HT1080 (cell line): ENCODE measurements at places on chromosomes 16 and 17.

DNA sequence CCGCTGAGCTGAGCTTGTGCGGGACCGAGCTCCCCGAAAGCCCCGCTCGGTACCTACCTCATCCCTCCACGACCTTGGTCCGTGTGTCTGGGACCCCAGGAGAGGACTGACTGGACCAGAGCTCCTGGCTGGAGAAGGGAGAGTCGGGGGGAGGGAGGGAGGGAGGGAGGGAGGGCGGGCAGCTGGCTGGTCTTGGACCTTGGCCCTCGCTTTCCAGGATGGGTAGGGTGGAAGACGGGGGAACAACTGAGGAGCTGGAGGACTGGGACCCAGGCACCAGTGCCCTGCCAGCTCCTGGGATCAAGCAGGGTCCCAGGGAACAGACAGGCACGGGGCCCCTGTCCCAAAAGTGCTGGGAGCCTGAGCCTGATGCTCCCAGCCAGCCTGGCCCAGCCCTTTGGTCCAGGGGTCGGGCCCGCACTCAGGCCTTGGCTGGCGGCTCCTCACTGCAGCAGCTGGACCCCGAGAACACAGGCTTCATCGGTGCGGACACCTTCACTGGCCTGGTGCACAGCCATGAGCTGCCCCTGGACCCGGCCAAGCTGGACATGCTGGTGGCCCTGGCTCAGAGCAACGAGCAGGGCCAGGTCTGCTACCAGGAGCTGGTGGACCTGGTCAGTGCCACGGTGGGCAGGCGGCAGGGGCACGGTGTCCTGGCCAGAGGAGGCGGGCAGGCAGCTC is 553 bp downstream of the RHBDL1 start:
- DNase-seq = no peak

DNA sequence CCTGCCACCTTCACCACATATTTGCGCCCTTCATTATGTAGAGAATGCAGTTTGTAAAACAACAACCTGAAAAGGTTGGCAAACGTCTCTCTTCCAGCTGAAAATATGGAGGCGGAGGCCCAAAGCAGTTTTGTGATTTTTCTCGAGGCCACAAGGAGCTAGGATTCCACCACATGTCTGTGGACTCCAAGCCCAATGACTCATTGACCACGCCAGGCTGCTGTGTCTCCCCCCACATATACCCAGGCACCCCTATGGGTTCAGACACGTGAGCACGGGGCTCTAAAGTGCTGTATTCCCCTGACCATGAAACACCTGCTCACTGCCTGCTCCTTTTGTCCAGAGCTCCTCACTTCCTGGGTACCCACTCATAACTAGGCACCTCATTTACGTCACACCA is 121.4 kb upstream of the CDH5 start:
- DNase-seq = peak; percentile 14

DNA sequence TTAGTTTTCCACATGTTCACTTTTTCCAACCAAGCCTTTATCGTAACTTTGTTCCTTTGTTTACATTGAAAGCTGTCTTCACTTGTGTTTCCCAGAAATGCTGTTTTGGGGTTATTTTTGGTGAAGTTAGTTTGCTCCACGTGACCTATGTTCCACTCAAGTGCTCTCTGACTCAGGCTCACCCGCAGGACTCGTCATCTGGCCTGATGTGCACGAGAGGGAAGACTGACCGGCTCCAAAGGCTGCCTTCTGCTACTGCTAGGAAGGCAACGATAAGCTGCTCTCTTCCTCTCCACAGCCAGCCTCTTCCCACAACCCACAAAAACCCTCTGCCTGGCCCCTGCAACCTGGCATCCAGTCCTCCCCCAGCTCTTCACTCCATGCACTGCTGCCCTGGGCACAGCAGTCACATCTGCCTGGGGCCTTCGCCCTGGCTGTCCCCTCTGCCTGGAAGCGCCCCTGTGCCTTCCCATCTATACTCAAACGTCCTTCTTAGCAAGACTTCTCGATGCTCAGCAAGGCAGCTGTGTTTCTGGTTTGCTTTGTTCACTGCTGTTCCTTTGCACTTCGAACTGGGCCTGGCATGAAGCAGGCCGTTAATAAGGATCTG is 28.0 kb downstream of the ZCCHC14 start:
- peak; percentile 86 for DNase-seq

- DNase-seq = peak; percentile 49
These were observed 370.1 kb downstream of the ZFHX3 start for GRCh38 chr16:72677662-72678447.

- DNase-seq = peak; percentile 10
These were observed 2.8 kb downstream of the TOB1 start for GRCh38 chr17:50863221-50863843.

DNA sequence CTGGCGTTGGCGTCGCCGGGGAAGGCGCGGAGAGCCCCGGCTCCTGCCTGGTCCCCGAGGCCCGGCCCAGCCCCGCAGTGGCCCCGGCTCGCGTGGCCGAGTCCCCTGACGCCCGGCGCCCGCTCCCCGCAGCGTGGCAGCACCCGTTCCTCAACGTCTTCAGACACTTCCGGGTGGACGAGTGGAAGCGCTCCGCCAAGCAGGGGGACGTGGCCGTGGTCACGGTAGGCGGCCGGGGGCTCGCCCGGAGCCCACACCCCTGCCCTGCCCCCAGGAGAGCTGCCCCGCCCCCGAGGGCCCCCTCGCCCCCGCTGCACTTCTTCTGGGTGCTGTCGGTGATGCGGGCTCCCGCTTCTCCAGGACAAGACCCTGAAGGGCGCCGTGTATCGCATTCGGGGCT is 466 bp downstream of the WDR90 start:
- no peak for DNase-seq

DNA sequence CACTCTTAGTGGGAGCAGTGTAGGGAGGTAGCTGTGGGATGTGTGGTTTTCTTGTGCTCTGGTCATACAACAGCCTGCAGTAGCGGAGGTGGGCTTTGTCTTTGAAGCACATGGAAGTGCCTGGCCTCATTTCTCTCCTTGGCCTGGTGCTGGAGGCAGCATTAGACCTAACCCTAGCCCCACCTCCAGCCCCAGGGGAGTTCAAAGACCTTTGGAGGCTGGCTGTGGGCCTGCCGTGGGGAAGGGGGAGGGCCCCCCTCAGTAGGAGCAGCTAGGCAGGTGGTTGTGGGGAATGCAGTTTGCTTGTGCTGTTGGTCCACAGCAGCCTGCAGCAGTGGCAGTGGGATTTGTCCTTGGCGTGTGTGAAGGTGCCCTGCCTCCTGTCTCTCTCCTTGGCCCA is 91.7 kb downstream of the BCAS3 start:
- no peak for DNase-seq

DNA sequence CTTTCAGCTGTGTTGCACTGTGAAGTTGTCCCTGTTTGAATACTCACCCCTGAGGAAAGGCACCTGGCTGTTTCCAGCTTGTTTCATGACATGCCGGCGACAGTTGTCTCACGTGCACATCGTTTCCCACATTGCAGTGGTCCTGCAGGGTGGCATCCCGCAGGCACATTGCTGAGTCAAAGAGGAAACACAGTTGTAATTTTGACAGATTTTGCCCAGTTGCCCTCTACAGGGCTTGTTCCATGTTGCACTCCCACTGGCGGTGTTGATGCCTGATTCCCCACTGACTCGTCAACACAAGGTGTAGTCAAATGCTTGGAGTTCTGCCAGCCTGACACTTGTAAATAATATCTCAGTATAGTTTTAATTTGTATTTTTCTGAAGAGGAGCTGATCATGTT is 23.8 kb downstream of the EPN2 start:
- peak; percentile 21 for DNase-seq

- no peak for DNase-seq
These were observed 71.0 kb upstream of the DOC2B start for GRCh38 chr17:252456-252855.

DNA sequence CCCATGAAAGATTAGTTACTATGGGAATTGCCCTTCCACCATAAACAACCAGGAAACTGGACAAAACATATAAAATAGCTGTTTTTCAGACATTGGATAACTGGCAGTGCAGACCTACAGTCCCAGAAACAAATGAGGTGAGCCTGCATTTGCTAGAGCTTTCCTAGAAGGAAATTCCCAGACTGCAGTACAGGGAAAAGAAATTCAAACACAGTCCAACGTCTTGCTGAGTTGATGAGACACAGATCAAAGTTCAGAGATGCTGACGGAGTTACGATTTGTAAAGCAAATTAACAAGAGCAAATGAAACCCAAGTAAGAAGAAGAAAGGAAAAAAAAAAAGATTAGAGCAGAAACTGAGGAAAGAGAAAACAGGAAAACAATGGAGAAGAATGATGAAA is 41.3 kb upstream of the MNT start:
- no peak for DNase-seq

GRCh38 chr17:73887739-73888138 is 243.5 kb upstream of the SDK2 start:
- DNase-seq = no peak

DNA sequence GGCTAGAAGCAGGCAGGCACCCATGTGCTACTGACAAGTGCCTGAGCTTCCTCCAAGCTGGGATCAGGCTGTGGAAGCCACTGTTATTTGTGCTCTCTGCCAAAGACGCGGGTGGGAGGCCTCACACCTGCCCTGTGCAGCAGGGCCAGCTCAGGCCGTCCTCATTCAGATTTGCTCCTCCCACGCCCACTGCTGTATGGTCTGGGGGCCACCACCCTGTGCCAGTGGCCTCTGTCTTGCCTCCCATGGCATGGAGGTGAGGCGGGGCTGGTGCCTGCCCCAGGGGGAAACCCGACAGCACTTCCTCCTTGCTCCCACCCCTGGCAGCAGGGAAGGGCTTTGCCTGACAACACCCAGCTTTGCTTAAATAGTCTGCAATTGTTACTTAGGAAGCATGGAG is 356.5 kb upstream of the CDH8 start:
- no peak for DNase-seq

GRCh38 chr16:29699324-29700219 is 20.6 kb downstream of the QPRT start:
- no peak for DNase-seq

GRCh38 chr17:15892731-15893657 is 51.9 kb upstream of the ADORA2B start:
- DNase-seq = no peak

DNA sequence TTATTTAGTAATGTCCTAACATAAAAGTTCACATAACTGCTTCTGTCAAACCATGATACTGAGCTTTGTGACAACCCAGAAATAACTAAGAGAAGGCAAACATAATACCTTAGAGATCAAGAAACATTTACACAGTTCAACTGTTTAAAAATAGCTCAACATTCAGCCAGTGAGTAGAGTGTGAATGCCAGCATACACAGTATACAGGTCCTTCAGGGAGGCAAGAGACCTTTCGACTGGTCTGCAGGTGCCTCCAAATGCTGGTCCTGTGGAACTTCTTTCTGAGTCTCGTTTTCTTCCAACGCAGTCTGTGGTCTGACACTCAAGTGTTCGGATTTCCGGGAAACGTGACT is 10.3 kb downstream of the MRPS23 start:
- DNase-seq = no peak

- no peak for DNase-seq
These were observed 16.4 kb downstream of the KCNG4 start for GRCh38 chr16:84223456-84223855.

GRCh38 chr16:28014851-28015250 is 48.7 kb downstream of the GSG1L start:
- DNase-seq = no peak

DNA sequence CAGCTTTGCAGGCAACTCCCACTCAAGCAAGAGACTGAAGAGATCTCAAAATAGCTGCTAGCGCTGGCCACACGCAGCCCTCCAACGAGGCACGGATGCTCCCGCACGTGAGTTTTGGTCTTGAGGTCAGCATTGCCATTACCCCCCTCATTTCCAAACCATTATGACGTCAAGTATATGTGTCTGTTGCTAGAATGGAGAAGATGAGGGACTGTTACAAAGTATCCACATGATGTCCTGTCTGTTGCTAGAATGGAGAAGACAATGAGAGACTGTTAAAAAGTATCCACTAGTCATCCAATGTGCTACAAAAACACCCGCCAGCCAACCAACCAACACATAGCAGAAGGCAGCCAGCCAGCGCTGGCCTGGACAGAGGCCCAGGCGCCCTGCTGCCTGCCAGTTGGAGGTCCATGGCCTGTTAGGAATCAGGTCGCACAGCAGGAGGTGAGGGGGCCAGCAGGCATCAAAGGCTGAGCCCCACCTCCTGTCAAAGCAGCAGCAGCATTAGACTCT is 24.8 kb downstream of the KLHDC4 start:
- DNase-seq = no peak

DNA sequence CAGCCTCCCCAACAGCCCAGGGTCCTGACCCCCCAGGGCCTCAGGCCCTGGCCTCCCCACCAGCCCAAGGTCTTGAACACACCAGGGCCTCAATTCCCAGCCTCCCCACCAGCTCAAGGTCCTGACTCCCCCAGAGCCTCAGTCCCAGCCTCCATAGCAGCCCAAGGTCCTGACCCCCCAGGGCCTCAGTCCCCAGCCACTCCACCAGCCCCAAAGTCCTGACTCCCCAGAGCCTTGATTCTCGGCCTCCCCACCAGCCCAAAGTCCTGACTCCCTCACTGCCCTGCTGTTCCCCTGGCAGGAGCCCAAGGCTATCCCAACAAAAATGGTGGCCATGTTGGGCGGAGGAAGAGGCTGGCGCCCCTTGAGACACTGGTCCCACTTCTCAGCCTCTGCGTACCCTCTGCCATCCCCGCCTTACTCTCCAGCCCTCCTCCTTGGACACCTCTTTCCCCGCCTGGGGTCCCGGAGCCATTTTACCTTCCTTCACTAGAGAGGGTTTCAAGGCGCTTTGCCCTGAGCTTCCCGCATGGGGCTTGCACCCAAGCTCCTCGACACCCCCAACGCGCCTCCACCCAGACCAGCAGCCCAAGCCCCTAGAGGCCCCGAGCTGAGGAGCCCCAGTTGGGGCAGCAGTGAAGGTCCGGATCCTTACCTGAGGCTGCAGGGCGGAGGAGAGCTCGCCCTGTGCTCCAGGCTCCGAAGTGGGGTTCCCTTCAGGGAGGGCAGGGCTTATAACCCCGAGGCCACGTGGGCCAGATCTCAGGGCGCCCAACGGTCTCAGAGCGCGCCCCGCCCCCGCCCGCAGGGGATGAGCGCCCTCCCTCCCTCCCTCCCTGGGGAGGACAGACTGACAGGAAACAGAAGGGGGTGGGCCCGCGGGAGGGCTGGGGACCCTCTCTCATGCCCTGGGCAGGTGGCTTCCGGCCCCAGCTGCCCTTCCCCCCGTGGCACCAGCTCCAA is 3.5 kb upstream of the TSPOAP1 start:
- DNase-seq = no peak

DNA sequence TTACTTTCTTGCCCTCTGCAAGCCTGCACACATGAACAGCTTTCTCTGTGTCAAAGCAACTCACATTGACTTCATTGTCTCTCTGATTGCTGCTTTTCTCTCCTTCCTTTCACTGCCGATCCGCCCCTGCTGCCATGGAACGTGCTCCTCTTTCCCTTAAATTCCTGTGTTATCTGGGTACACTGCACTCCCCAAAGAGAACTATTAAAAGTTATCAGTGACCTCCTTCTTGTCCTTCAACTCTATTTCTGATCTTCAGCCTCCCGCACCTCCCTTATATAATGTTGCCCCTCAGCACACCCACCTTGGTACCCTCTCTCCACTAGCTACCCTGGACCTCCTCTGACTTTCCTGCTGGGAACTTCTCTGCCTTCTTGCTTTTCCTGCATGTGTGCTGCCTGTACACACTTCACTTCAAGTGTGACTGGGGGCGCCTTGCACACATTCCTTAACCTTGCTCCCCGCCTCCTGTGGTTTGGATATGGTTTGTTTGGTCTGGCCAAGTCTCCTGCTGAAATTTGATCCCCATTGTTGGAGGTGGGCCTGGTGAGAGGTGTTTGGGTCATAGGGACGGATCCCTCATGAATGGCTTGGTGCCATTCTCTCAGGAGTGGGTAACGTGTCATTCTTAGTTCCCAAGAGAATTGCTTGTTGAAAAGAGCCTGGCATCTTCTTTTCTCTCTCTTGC is 26.7 kb upstream of the PMP22 start:
- DNase-seq = peak; percentile 52

- DNase-seq = no peak
These were observed 2.3 kb downstream of the MRC2 start for GRCh38 chr17:62629556-62630364.

- no peak for DNase-seq
These were observed 19.9 kb upstream of the PITPNM3 start for GRCh38 chr17:6576038-6576785.
